ENCODE measurements at places on chromosomes 13 and 19.

GRCh38 chr13:67281466-67281865 lies 51.3 kb upstream of the PCDH9 start:
- no peak for DNase-seq

DNA sequence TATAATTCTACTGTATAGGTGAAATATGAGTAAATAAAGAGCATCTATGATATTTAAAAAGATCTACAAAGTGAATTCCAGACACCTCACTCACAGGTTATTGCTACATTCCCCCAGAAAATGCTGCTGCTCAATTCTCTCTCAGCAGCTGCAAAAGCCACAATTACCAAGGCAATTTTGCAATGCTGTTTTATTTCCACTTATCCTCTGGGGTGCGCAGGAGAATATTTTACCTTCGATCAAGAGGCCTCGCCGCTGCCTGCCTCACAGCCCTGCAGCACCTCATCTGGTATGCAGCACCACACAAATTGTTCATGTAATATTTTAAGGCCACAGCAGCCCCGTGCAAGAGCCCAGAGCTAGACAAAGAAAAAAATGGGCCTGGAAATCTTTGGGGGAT lies 333.2 kb downstream of the DNAJC15 start:
- no peak for DNase-seq

DNA sequence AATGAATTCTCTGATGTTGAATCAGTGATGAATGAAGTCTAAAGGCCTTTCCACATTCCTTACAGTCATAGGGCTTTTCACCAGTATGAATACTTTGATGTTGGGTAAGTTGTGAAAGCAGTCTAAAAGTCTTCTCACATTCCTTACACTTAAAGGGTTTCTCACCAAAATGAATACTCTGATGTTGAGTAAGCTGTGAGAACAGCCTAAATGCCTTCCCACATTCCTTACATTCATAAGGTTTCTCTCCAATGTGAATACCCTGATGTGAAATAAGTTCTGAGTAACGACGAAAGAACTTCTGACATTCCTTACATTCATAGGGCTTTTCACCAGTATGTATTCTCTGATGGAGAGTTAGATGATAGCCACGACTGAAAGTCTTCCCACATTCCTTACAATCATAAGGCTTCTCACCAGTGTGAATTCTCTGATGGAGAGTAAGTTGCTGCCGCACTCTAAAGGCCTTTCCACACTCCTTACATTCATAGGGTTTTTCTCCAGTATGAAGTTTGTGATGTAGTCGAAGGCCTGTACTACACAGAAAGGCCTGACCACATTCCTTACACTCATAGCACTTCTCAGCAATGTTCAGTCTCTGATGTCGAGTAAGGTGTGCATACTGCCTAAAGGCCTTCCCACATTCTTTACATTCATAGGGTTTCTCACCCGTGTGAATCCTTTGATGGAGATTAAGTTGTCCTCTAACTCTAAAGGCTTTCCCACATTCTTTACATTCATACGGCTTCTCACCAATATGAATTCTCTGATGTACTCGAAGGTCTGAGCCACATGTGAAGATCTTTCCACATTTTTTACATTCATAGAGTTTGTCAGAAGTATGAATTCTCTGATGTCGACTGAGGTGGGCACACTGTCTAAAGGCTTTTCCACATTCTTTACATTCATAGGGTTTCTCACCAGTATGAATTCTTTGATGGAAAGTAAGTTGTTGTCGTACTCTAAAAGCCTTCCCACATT lies 19.9 kb downstream of the ZFP30 start:
- no peak for DNase-seq

DNA sequence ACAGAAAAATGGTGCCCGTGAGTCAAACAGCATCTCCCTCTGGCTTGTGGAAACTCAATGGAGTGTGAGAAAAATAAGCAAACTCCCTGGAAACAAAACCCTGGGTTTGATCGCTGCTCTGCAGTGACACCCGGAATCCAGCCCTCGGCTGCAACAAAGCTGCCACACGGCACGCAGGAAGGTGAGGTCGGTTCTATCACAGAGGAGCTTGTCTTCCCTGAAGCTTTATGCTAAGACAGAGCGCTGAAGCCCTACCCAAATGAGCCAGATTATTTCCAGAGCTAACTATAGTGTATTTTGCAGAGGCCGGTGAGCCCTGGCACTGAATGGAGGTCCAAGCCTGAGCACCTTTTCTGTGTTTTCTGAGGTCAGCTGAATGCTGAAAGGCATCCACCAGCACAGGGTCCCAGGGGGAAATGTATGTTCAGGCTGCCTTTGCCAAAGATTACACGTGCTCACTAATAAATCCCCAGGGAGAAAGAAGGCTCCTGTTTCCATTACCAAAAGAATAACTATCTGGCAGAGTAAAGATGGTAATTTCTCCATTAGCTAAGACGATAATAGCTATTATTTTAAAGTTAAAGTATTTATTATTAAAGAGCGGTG lies 77.8 kb downstream of the TSHZ3 start:
- no peak for DNase-seq

Measured in T-helper 22 cell (primary cell).